ENCODE measurements at places on chromosomes 5 and 9.

DNA sequence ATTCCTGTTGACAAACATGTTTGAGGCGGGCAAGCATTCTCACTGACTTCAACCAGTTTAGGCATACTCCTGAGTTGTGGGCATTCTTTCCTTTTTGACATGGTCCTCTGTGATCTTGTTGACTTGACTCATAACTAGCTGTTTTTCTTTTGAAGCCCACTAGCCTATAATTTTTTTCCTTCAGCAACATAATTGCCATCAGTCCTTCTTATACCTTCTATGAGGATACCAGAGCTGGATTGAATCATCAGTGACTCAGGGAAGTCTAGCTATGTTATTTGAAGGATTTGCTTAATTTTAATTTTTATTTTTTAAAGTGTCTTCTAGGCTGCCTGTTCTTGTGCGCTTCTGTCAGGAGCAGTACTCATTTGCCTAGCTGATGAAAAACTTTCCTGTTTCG is 259.5 kb downstream of the NR3C1 start:
- no peak for DNase-seq

- DNase-seq: no peak
These were observed 7.1 kb upstream of the IFNA6 start for GRCh38 chr9:21357479-21358460.

- DNase-seq: peak; percentile 55
These were observed 123.5 kb upstream of the COL5A1 start for GRCh38 chr9:134518004-134518606.

- no peak for DNase-seq
These were observed 64.7 kb downstream of the MEGF10 start for GRCh38 chr5:127355337-127355736.

GRCh38 chr5:3680821-3681220 is 85.2 kb downstream of the IRX1 start:
- no peak for DNase-seq

DNA sequence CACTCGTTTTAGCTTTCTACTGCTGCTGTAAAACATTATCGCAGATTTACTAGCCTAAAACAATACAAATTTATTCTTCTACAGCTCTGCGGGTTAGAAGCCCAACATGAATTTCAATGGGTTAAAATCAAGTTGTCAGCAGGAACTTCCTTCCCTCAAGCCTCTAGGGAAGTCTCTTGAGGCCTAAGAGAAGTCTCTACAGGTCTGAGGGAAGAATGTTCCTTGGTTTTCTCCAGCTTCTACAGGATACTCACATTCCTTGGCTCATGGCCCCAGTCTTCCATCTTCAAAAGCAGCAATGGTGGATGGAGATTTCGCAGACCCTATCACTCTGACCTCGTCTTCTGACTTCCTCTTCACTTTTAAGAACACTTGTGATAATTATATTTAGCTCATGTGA is 21.6 kb upstream of the SSBP2 start:
- no peak for DNase-seq

GRCh38 chr5:96903300-96903699 is 27.0 kb downstream of the ERAP2 start:
- no peak for DNase-seq

Measured in cerebellum (tissue), 4 donors.